KBM-7 (cell line): ENCODE measurements at places on chromosomes 4 and X.

GRCh38 chr4:28475381-28475780 lies 1614.7 kb downstream of the STIM2 start:
- DNase-seq, result no peak

DNA sequence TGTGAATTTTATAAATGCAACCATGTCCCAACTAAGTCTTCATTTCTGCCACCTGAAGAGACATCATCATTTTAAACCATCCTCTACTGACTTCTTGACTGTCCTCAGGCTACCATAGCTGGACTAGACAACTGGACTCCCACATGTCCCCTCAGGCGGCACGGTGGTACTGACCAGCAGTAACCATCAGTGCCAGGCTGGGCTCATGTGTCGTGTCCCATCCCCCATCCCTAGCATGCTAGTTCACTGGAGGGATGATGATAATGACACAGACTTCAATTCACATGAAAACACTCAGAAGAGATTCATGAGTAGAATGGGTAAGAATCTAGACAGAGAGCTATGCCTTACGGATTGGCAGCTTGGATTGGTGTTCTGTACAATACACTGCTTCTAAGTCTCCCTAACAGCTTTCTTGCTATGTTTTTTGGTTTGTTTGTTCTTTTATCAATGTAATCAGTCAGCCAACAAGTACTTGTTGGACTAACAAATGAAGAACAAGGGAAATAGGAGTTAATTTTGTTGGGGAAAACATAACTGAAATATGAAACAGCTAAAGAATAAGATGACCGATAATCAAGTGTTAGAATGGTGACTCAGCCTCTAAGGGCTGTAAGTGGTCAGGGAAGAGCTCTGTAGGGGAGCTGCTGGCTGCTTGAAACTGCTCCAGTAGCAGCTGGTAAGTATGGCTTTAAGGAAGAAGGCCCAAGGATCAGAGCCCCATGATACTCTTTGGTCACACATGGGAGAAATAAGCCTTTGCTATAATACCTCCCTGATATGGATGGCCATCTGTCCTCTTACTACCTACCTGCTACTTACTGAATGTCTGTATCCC lies 10.3 kb downstream of the ZDHHC9 start:
- DNase-seq, result no peak

GRCh38 chr4:77001907-77002306 lies 52.4 kb downstream of the SEPTIN11 start:
- DNase-seq, result peak; percentile 52

DNA sequence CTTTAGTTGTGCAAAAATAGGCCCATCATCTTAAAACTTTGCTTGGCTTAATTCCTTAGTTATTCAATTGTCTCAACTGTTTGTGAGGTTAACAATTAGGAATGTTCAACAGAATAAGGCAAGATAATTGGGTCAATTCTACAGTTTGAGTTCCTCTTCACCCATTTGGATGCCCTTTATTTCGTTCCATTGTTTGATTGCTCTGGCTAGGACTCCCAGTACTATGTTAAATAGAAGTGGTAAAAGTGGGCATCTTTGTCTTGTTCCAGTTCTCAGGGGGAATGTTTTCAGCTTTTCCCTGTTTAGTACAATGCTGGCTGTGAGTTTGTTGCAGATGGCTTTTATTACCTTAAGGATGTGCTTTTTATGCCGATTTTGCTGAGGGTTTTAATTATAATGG lies 761.5 kb upstream of the GRIA3 start:
- DNase-seq, result no peak

- no peak for DNase-seq
Observed at GRCh38 chr4:33625748-33626147, 2618.6 kb downstream of the ARAP2 start.

GRCh38 chr4:104010722-104011121 lies 290.9 kb upstream of the TACR3 start:
- no peak for DNase-seq

DNA sequence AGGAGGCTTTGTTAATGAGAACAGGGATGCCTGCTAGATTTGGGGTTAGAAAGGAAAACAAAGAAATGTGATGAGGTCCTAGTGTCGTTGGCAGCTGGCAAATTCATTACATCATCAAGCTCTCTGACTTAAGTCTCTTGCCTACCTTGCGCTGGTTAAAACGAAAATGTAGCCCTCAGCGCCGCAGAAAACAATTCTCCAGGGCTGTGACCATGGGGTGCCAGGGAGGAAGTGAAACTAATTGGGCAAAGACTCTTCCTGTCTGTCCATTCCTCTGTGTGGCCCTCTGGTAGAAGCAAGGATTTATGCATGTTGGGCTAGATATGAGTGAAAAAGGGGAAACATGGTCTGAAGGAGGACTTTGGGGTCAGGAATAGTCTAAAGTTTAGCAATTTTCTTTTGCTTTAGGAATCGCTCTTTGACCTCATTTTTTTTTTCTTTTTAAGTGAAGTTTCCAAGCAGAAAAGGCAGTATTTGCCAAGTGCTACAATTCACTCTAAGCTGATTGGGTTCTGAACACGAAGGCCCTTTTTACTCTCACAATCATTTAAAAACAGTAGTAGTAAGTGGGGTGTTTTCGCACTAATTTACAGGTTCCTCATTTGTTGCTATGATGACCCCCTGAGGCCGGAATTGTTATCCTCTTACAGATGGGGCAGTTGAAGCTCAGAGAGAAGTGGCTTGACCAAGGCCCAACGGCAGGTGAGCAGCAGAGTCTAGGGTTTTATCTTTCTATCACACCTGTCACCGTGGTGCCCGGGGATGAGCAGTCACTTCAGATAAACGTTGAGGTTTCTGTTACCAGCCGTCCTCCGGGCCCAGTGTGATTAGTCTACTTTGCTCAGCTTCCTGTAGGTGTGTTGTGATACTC lies 27.3 kb upstream of the CHRNA9 start:
- DNase-seq, result peak; percentile 88

DNA sequence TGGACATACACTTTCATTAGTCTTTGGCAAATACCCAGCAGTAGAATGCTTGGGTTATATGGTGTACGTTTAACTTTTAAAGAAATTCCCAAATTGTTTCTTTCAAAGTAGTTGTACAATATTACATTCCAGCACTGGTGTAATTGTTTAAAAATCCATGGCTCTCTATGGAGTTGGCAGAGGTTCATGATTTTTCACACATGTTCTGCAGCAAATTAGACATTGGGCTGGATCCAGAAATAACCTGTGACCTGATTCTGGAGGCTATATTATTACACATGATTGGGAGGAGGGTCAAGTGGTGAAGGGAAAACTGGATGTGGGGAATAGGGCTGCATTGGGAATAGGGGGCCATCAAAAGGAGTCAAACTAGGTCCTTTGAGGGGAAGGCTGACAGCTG lies 41.9 kb downstream of the MAMLD1 start:
- DNase-seq, result no peak

DNA sequence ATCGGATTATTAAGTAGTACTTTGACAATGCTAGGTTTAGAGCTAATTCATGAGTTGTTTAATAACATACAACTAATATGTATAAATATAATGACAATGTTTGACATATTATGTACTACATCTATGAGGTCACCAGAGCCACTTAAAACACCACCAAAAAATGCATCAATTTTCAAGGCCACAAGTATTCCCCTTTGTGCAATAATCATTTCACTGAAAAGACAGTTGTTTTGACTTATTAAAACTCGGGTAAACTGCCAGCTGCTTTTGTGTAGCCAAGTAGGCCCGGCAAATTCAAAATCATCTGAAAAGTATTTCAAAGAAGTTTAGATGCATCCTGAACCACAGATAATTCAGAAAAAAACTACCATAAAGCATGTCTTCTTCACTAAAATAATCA lies 48.7 kb downstream of the CLOCK start:
- DNase-seq, result no peak

DNA sequence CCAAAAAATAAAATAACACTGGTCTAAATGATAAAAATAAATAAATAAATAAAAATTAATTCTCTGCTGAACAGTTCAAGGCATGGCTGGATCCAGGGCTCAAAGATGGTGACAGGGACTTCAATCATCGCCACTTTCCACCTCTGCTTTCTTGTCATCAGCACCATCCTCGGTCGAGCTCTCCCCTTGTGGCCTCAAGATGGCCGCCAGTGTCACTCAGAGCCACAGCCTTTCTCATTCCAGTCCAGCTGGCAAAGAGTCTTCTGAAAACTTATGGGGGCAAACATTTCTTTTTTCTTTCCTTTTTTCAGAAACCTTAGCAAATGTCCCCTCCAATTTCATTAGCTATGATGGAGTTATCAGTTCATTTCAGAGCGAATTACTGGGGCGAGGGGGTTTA lies 119.5 kb downstream of the RAB28 start:
- DNase-seq, result no peak
